Activated T-cell treated with anti-CD3 and anti-CD28 coated beads, Interleukin-2, amount 50 U/mL, for 4 hours (primary cell): ENCODE measurements at places on chromosomes 3 and 15. TPM values are rescaled to one million over a fixed set of nuclear protein-coding genes. Genes with fewer than 3 reads are reported as not detected.

DNA sequence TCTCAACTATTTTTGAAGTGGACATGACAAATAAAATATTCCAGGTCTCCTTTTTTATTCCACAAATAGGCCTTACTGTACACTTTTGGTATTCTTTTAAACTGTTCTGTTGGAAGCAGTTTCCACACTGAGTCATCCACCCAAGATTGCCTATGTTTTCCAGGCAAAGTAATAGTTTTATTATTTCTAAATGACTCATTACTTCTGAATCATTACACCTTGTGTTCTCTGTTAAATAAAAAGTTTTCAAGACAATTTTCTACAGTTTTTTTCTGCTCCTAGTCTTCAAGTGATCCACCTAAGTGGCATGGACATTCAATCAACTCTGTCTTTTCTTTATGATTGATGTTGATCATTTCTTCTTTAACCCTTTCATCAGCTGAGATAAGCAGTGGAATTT, 26.5 kb downstream of the PPP2R3A start:
- DNase-seq: no peak

DNA sequence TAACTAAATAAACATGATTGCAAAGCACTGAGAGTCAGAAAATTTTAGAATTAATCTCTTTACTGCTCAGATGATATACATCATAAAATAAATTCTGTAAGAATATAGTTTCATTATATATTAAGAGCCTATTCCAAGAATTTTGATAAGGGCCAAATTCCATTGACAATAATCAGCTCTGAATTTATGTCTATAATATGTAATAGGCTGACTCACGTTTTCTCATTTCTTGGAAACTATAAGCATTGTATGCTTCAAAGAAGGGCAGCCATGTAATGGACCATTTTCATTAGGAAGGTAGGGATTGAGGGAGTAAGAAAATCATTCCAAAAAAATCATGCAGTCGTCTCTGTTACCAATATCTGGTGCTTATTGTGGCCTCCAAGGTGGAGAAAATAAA, 315.9 kb downstream of the ZIC4 start:
- no peak for DNase-seq

- DNase-seq: no peak
Measured at GRCh38 chr15:77123854-77124253, 52.9 kb upstream of the TSPAN3 start.

GRCh38 chr3:63132461-63133250, 145.5 kb upstream of the SYNPR start:
- no peak for DNase-seq

DNA sequence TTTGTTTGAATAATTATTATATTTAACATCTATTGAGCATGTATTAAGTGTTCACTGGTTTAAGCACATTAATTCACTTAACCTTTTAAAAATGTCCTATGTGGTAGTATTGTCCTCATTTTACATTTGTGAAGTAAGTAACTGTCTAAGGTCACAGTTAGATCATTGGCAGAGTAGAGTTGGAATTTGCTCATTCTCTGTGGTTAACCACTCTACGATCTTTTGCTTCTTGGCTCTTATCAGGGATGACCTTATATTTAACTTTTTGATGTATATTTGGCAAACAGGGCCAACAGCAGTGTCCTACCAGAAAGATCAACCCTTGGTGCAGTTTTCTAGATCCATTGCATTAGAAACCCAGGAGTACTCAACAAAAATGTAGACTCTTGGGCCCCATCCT, 34.0 kb downstream of the PXK start:
- no peak for DNase-seq

GRCh38 chr15:26635105-26635504, 137.8 kb downstream of the GABRB3 start:
- no peak for DNase-seq

The ZNF654 gene
- total RNA-seq: 8.1 TPM

The TUSC2 gene
- 48.7 TPM for total RNA-seq

The CLRN1 gene
- total RNA-seq: not detected
